ENCODE measurements at places on chromosomes 12 and 14.

DNA sequence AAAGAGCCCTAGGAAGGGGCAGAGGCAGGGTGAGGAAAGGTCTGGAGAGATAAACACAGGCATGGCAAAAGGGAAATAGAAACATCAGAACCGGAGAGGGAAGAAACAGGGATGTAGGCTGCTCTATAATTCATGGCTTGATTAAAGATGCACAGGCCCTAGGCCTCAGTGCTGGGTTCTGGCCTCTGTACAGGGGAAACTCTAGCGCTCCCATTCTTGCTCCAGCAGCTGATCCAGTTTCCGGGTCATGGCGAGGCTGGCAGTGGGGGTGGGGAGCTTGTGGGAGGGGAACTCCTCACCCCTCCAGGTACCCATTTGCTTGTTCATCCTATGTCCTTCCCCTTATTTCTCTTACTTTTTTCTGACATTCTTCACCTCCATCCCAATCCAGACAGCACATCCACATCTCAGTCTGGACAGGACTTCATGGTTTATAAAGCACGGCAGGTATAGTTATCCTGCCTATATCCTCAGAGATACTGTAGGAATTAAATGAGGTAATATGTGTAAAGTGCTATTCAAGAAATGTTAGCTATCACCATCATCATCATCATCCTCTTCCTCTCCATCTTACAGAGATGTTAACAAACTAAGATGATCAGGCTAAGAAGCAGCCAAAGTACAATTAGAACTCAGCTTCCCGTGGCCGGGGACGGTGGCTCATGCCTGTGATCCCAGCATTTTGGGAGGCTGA lies 8.0 kb upstream of the GPR84 start:
- no peak for DNase-seq

DNA sequence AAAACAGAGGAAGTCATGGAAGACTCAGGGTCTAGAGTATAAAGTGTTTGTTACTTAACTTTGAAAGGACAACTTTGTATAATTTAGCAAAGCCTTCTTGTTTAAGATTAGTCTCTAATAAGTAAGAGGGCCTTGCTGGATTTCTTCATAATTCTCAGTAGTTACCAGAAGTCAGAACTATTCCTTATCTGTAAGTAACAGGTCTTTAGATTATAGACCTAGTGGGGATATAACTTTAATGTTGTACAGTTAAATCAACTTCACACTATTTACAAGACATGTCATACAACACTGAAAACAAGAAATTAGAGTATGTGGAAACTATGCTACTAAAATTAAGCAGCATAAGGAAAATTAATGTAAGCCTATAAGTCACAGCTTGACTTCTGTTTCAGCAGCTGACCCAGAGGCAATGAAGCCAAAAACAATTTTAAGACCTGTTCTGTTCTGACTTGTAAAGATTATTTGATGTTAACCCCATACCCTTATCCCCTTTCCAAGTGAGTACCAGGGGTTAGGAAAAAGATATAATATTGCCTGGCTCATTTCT lies 398.3 kb downstream of the RAD51B start:
- no peak for DNase-seq

DNA sequence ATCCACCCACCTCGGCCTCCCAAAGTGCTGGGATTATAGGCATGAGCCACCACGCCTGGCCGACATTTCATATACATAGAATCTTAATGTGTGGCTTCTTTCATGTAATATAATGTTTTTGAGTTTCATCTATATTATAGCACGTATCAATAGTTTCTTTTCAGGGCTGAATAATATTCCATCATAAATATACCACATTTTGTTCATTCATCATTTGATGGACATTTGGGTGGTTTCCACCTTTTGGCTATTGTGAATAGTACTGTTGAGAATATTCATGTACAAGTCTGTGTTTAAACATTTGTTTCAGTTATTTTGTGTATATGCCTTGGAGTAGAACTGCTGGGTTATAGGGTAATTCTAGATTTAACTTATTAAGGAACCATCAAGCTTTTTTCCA lies 12.0 kb downstream of the ACVR1B start:
- DNase-seq = no peak

GRCh38 chr14:37474191-37474590 lies 120.9 kb downstream of the FOXA1 start:
- DNase-seq = no peak

- no peak for DNase-seq
Measured at GRCh38 chr12:71139153-71139735, 18.6 kb downstream of the TSPAN8 start.

DNA sequence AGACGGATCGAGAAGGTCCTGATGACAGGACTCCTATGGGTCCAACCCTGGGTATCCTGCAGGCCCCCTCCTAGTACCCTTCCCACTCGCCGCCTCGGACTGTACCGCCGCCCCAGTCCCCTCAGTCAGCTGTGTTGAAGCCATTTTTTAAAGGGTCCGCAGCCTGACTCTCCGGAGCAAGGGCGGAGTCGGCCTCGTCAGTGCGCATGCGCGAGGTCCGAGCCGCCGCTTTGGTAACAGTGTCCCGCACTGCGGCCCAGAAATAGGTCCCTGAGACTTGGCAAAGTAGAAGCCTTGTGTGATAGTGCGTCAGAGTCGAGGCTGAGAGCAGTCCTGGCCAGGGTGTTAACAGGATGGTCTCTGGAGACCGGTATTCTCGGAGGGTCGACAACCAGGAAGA lies 769.0 kb upstream of the ALG10B start:
- DNase-seq = no peak

GRCh38 chr12:95184121-95184520 lies 33.1 kb downstream of the FGD6 start:
- DNase-seq = no peak

- no peak for DNase-seq
Measured at GRCh38 chr12:2068653-2069052, 15.9 kb downstream of the CACNA1C start.
